ENCODE measurements at places on chromosomes 3 and 15. TPM values are rescaled to one million over a fixed set of nuclear protein-coding genes. Genes with fewer than 3 reads are reported as not detected.

The MEGF11 gene
- not detected for total RNA-seq

The SLC24A5 gene
- not detected for total RNA-seq

The PRICKLE2 gene
- total RNA-seq, result 0.46 TPM

The FSD2 gene
- not detected for total RNA-seq

The ISLR2 gene
- total RNA-seq, result 0.22 TPM

The DNAJC17 gene
- total RNA-seq, result 53.3 TPM

The TMOD2 gene
- total RNA-seq, result 0.95 TPM

The DBR1 gene
- 14.0 TPM for total RNA-seq

The COLQ gene
- 1.5 TPM for total RNA-seq

GRCh38 chr3:142858043-142858442 is 30.8 kb downstream of the PCOLCE2 start:
- H3K27me3 ChIP-seq, result no peaks in the 10 kb centered on the region
- no peak overlapping the region for H3K4me3 ChIP-seq
- H3K27ac ChIP-seq, result no peak overlapping the region
- no peaks in the 10 kb centered on the region for H3K36me3 ChIP-seq
- peaks cover 16% of the 10 kb centered on the region for H3K4me1 ChIP-seq

GRCh38 chr3:62774221-62774620 is 101.0 kb downstream of the CADPS start:
- no peaks in the 10 kb centered on the region for H3K4me1 ChIP-seq
- no peak overlapping the region for H3K27ac ChIP-seq
- no peak for DNase-seq
- no peak overlapping the region for H3K4me3 ChIP-seq
- no peaks in the 10 kb centered on the region for H3K27me3 ChIP-seq

DNA sequence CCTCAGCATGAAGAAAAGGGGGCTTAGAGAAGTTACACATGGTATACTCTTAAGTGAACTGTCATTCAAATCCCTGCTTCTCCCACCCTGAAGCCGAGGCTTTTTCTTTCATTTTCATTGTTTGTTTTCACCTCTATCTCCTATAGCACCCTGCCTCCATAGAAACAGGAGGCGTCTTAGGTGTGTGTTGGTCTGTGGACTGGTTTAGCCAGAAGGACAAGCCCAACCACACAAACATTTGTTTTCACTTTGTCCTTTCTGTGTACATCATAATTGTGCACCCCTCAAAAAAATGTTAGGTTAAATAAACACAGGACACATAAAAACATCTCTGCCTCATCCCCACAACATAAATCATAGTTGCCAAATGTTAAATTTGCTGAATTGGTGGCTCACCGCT is 73.3 kb upstream of the UBE2E2 start:
- H3K36me3 ChIP-seq, result no peaks in the 10 kb centered on the region
- H3K27me3 ChIP-seq, result no peaks in the 10 kb centered on the region
- H3K27ac ChIP-seq, result peak overlapping the region; percentile 40
- peak; percentile 86 for DNase-seq

GRCh38 chr3:194128202-194128918 is 7.6 kb upstream of the HES1 start:
- H3K4me3 ChIP-seq, result no peak overlapping the region
- peaks cover 51% of the 10 kb centered on the region for H3K4me1 ChIP-seq
- no peaks in the 10 kb centered on the region for H3K27me3 ChIP-seq
- H3K27ac ChIP-seq, result no peak overlapping the region

- no peaks in the 10 kb centered on the region for H3K27me3 ChIP-seq
- DNase-seq, result peak; percentile 26
- H3K36me3 ChIP-seq, result no peaks in the 10 kb centered on the region
- no peak overlapping the region for H3K27ac ChIP-seq
- peaks cover 21% of the 10 kb centered on the region for H3K4me1 ChIP-seq
Measured at GRCh38 chr15:60079210-60079609, 75.1 kb downstream of the FOXB1 start.

- no peaks in the 10 kb centered on the region for H3K36me3 ChIP-seq
- H3K4me1 ChIP-seq, result peaks cover 17% of the 10 kb centered on the region
- H3K27ac ChIP-seq, result no peak overlapping the region
- no peak overlapping the region for H3K4me3 ChIP-seq
- DNase-seq, result peak; percentile 81
- no peaks in the 10 kb centered on the region for H3K27me3 ChIP-seq
Measured at GRCh38 chr15:42137461-42138261, 18.8 kb downstream of the PLA2G4F start.

DNA sequence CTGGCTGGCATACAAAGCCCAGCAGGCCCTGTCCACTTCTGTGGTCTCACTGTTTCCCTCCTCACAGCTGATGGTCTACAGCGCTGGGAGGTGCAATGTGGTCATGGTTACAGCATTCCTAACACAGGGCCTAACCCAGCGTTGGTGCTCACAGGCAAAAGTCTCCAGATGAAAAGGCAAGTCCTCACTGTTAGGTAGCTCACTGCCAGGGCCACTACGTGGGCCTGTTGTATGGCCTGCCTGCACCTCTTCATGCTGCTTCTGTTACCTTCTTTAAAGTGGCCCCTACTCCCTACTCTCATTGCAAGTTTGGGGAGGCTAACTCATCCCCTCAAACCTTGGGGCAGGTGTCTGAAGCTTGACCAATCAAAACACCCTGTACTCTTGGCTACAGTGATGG is 31.3 kb downstream of the CCDC13 start:
- no peaks in the 10 kb centered on the region for H3K36me3 ChIP-seq
- no peaks in the 10 kb centered on the region for H3K27me3 ChIP-seq
- H3K27ac ChIP-seq, result no peak overlapping the region
- DNase-seq, result no peak

GRCh38 chr15:26702381-26702780 is 70.5 kb downstream of the GABRB3 start:
- H3K27me3 ChIP-seq, result peaks cover 14% of the 10 kb centered on the region
- no peak for DNase-seq
- H3K4me1 ChIP-seq, result no peaks in the 10 kb centered on the region
- no peak overlapping the region for H3K4me3 ChIP-seq
- no peak overlapping the region for H3K27ac ChIP-seq
- H3K36me3 ChIP-seq, result no peaks in the 10 kb centered on the region

GRCh38 chr3:111726788-111727305 is 131.7 kb upstream of the ZBED2 start:
- H3K27me3 ChIP-seq, result no peaks in the 10 kb centered on the region
- H3K4me1 ChIP-seq, result peaks cover 46% of the 10 kb centered on the region
- H3K27ac ChIP-seq, result no peak overlapping the region
- H3K36me3 ChIP-seq, result no peaks in the 10 kb centered on the region
- H3K4me3 ChIP-seq, result no peak overlapping the region

DNA sequence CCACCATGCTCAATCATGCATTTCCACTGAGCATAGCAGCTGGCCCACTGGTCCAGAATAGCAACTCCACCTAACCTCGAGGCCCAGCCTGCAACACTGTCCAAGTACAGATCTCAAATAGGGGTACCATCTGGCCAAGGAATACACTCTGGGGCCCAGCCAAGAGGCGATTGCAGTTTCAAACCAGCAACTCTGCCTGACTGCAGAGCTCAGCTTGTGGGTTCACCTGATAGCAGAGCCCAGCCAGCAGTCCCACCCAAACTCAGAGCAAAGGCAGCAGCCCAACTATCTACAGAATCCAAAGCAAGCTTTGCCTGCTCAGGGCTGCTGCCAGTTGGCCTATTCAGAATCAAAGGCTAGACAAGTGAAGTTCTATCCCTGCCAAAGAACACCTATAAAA is 30.5 kb downstream of the POLQ start:
- no peak for DNase-seq
- H3K27me3 ChIP-seq, result no peaks in the 10 kb centered on the region
- peaks cover 43% of the 10 kb centered on the region for H3K36me3 ChIP-seq
- no peak overlapping the region for H3K27ac ChIP-seq

DNA sequence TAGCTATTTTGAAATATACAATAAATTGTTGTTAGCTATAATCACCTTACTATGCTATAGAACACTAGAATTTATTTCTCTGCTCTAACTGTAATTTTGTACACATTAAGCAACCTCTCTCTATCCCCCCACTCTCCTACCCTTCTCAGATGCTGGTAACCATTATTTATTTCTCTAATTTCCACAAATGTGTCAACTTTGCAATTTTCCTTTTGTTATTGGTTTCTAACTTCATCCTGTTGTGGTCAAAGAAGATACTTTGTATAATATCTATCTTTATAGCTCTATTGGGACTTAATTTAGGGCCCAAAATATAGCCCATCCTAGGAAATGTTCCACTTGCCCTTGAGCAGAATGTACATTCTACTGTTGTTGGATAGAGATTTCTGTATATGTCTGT is 229.3 kb downstream of the SATB1 start:
- H3K27ac ChIP-seq, result no peak overlapping the region
- H3K4me1 ChIP-seq, result no peaks in the 10 kb centered on the region
- no peaks in the 10 kb centered on the region for H3K36me3 ChIP-seq
- DNase-seq, result no peak

DNA sequence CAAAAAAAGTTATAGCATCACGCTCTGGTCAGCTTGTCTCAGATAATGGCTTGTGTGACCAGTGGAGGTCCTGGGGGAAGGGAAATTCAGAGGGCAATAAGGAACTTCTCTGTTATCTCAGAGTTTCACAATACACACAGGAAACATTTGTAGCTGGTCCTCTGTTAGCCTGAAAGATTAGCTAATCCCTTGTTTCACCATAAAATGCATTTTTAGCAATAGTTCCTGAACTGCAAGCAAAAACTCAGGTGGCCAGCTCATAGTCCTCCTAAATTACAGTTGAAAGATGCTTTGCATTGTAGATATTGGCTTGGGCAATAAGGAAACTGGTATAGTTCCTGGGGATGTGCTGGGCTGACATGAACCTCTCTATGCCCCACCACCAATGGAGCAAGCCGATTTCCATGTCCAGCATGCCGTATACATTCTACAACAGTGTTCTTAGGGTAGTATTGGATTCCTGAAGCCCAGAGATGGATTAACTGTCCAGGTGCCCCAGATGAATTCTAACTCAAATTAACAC is 141.5 kb upstream of the TBL1XR1 start:
- H3K4me1 ChIP-seq, result peaks cover 28% of the 10 kb centered on the region
- no peak overlapping the region for H3K27ac ChIP-seq
- H3K4me3 ChIP-seq, result no peak overlapping the region
- no peak for DNase-seq
- H3K36me3 ChIP-seq, result no peaks in the 10 kb centered on the region

DNA sequence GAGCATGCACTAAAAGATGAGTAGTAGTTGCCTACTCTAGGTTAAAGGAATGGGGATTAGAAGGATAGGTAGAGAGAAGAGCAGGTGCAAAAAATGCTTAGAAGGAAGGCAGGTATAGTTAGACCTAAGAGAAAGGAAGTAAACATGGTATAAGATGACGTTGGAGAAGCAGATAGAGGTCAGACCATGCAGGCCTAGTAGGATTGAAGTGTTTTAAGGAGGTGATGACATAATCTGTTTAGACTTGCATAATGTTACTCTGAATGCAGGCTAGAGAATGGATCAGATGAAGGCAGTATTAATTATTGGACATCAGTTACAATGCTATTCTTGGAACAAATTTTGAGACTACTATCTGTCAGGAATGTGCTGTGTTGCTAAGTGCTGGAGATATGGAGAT is 11.1 kb upstream of the ECT2 start:
- H3K27me3 ChIP-seq, result no peaks in the 10 kb centered on the region
- H3K4me1 ChIP-seq, result no peaks in the 10 kb centered on the region
- no peaks in the 10 kb centered on the region for H3K36me3 ChIP-seq
- no peak overlapping the region for H3K27ac ChIP-seq
- DNase-seq, result no peak

DNA sequence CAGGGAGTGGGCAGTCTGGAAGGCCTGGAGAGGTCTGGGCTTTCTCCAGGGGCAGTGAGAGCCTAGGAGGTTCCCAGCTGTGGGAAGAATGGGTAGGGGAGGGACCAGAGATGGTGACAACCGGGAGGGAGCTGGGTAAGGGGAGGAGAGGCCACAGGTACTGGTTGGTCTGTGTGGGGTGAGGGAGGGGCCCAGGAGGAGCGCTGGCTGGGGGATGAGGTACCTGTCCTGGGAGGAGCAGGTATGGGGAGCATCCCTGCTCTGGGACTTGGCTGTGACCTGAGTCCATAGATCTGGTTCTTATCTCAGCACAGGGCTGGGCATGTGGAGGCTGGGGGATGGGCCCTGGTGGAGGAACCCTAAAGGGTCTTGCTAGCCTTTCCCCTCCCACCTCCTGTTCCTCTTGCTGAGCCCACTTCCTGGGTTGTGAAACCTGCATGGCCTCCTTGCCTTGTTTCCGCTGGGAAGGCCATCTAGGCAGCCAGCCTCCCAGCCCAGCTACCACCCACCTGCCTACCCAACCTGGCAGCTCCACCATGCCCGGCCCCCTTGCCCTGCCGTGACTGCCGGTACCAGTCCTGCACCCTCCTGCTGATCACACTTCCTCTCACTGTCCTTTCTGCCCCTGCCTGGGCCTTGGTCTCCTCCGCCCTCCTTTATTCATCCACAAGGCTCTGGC is 11.0 kb downstream of the PRKCD start:
- DNase-seq, result no peak
- H3K27me3 ChIP-seq, result no peaks in the 10 kb centered on the region
- no peaks in the 10 kb centered on the region for H3K4me1 ChIP-seq
- H3K36me3 ChIP-seq, result no peaks in the 10 kb centered on the region
- no peak overlapping the region for H3K4me3 ChIP-seq

GRCh38 chr3:182484682-182485081 is 308.6 kb upstream of the ATP11B start:
- peaks cover 17% of the 10 kb centered on the region for H3K4me1 ChIP-seq
- no peak overlapping the region for H3K27ac ChIP-seq
- H3K36me3 ChIP-seq, result no peaks in the 10 kb centered on the region
- DNase-seq, result no peak

DNA sequence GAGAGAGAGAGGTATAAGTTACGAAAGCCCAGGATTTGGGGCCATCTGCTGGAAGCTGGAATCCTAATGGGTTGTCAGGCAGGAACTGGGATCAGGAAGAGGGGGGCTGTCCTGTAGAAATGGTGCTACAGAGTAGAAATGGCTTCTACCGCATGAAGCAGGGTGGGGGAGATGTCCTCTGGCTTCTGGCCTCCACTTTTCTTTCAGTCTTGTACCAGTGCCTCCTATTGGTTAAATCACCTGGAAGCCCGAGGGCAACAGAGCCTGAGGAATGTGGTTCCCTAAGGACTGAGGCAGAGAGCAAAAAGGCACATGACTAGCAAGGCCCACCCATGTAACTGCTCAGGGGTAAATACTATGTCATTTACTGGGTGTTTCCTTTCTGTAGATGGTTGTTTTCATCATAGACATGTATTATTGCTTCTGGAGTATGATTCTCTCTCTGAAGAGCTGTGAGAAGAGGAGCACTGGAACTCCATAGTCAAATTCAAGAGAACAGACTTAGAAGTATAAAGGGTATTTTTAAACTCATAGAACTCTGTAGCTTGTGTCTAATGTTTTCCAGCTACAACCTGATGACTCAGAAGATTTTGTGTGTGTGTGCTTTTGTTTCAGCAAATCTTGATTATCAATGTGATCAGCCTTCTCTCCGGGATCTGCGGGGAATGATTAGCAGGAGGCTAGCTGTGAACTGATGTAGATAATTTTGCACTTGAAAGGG is 20.2 kb upstream of the MITF start:
- DNase-seq, result no peak
- H3K27ac ChIP-seq, result no peak overlapping the region
- no peaks in the 10 kb centered on the region for H3K4me1 ChIP-seq
- no peaks in the 10 kb centered on the region for H3K27me3 ChIP-seq

- peaks cover 3% of the 10 kb centered on the region for H3K36me3 ChIP-seq
- H3K4me3 ChIP-seq, result no peak overlapping the region
- peak; percentile 72 for DNase-seq
- H3K27me3 ChIP-seq, result no peaks in the 10 kb centered on the region
Measured at GRCh38 chr3:50572158-50572557, 2.8 kb downstream of the HEMK1 start.
